Hypothalamus (tissue), 51 donors: ENCODE measurements at places on chromosomes 6 and 20.

DNA sequence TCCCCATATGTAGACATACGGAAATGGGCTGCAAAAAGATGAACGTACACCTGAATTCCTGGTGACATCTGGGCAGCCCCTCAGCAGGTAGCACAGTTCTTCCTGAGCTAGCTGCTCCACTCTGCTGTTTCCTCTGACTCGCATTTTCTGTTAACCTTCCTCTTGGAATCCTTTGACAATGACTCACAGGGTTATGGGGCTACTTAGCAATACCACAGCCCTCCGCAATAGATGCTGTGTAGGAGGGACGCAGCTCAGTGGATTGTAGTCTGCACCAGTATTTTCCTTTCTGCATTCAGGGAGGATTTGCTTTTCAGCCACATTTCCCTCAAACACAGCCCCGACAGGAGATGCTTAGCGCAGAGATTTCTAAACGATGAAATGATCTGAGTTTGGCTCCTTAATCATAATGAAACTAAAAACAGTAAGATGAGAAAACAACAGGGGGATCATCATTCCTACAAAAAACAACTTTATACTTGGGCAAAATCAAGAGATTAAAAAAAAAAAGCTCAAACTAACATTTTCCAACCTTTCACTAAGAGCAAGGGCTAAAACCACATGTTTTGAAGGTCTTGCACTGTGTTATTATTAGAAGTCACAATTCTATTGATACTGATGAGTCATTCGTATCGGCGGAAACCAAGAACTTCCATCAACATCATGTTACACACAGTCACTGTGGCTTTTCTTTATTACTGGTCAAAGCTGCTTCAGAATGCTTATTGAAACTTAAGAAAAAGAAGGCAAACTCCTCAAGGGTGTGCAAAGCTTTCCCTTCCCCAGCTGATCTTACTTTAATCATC, 12.2 kb downstream of the BACH2 start:
- DNase-seq, result no peak

GRCh38 chr20:63552481-63553249, 1.3 kb upstream of the FNDC11 start:
- DNase-seq, result no peak

- DNase-seq, result no peak
These were observed 12.4 kb downstream of the UBE2V1 start for GRCh38 chr20:50100552-50100951.

DNA sequence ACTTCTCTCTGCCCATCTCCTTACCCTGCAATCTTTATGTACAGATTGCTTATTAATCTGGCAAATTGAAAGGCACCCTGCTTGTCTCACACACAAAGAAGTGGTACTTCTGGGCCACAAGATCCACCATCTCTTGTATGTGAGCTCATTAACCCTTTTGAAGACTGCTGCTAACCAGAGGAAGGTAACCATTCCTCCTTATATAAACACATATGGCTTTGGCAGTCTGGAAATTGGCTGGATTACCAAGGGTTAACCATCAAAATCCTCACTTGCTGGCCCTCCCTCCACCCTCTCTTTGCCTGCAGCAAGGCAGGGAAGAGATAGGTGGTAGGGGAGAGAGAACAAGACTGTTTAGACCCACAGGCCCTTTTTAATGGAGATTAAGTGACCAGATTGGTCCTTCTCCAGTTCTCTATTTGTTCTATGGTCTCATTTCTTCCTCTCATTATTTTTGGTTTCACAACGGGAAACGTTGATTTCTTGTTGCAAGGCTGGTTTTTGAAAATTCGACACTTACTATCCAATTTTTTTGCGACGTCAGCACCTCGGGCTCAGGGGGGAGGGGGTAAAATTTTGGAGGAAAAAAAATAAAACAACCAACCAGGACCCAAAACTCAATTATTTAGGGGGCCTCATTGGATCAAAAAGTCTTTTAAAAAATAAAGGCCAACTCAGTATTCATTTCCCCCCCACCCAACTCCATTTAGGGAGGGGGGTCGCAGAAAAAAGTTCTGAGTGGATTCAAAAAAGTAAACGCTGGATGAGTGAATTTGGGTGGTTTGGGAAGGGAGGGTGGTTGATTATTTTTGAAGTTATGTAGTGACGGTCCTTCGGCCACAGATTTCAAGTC, 859 bp downstream of the PPP1R10 start:
- DNase-seq, result no peak

DNA sequence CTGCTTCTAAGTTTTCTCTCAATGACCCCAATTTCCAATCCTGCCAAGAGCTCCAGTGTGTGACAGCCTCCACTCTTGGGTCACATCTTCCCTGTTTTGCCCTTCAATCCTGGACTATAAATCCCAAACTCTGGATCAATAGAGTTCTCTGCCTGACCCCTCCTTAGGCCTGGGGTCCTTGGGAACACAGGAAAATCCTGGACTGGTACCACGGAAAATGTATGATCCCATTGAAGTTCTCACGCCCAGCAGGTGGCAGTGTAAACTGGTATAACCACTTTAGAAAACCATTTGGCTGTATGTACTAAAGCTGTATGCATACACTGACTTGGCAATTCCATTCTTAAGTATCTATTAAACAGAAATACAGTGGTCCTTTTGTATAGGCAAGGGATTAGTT, 98.0 kb downstream of the SNAP25 start:
- no peak for DNase-seq

DNA sequence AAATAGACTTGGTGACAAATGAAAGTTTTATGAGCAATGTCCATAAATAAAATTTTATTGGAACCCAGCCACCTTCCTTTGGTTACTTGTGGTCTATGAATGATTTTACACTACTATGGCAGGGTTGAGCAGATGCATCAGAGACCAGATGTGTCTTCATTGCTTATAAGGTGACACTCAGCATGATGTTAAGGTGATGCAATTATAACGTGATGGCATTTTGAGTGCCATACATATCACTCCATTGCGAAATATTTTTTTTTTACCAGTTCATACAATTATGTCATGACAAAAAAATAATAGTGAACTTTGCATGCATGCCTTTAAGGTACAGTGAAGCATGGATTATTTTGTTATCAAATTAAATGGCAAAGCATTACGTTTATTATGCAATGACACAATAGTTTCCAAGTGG, 96.0 kb downstream of the ADTRP start:
- no peak for DNase-seq
